ENCODE measurements at places on chromosomes 2 and 18.

GRCh38 chr2:32847734-32848133 is 99.0 kb upstream of the LTBP1 start:
- DNase-seq = no peak

GRCh38 chr2:68088940-68089339 is 26.1 kb upstream of the C1D start:
- no peak for DNase-seq

DNA sequence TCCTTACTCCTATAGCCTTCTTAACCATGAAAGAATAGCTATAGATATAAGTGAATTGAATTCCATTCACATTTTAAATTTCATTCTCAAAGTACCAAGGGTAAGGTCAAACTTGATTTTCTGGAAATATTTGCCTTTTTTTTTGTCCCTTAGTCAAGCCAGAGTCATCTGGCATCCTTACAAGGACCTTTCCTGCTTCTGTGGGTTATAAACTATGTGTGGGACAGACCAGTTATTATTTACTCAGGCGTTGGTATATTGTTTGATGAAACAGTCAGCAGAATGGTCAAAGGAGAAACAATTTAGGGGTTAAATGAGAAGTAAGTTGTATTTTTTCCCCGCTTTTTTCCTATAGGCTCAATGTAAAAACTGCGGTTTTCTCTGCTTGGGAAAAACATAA is 1103.2 kb upstream of the ZEB2 start:
- no peak for DNase-seq

DNA sequence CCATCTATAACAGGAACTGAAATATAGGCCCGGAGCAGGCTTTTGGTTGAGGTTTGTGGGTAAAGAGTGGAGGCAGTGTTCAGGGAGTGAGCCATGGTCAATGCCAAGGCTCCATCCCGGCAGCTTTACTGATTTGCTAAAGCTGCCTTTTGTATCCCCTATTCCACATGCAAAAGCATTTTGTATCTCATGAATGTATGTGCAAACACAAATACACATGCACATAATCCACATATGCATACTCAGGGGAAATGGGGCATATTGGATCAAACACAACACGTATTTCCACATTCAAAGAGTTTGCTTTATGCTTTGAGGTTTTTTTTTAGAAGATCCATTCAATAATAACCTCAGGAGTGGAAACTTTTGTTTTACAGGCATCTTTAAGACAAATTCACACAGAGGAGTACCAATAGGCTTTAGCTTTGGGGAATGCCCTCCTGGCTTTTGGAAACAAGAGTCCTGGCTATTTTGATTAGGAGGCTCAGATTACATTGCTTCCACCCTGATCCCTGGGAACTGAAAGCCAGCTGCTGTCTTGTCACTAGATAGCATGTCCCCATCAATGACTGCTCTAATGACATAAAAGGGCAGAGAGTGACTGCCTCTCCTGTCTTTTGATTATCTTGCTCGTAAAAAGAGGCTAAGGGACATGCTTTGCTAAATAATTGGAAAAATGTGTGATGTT is 263.2 kb downstream of the EN1 start:
- DNase-seq = no peak

DNA sequence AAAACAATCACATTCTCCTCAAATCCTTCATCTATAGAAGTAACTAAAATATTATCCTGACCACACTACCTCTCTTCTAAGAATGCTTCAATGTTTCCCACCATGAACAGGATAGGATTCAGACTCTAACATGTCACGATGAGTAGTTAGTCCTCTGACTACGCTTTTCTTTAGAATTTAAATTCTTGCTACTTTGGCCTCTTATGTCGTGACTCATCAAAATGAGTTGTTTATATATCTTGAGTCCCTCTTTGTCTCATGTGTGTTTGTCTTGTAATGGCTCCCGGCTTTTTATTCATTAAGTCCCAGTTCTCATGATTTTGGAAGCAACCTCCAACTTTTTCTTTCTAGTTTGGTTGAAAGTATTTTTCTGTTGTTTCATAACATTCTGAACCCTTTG is 1289.2 kb downstream of the DSC3 start:
- DNase-seq = no peak

DNA sequence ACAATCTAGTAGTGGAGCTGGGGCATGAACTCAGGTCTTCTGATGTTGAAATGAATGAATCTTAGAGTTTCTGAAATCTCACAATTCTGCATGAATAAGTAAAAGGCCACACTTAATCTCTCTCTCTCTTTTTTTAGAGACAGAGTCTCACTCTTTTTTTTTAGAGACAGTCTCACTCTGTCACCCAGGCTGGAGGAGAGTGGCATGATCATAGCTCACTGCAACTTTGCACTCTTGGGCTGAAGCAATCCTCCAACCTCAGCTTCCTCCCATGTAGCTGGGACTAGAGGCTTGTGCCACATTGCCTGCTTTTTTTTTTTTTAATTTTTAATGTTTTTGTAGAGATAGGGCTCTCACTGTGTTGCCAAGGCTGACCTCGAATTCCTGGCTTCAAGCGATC is 68.9 kb upstream of the THOC1 start:
- no peak for DNase-seq

DNA sequence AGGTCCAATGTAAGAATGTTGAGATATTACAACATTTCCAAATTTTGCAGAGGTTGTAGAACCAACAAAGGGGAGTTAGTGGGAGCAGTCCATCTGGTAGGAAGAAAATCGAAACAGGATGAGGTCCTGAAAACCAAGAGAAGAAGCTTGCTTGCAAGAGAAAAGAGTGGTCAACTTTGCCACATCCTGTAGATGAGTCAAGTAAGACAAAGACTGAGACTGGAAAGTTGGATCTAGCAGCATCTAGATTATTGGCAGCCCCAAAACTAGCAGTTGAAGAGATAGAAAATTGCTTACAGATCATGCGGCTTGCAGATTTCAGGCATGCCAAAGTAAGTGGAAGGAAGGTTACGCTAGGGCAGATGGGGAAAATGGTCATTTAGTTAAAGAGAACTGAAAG is 378.9 kb downstream of the GRB14 start:
- DNase-seq = no peak

DNA sequence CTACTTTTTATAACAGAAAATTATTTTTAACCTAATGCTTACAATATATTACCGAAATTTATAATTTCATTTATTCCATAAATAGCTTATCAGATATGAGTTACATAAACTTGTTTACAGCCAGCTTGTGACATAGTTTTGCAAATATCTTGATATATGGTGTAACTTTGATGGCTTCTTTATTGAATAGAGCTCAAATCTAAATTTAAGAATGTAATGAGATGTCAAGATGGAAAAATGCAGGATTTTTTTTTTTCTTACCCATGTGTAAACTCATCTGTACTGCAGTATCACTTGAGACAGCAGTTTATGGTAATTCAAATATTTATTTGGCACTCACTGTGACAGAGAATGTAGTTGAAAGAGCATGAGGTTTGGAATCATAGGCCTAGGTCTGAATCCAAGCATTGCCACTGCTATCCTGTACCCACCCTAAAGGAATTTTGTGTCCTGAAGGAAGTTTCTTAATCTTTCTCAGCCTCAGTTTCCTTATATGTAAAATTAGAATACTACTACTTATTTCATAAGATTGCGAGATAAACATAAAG is 3.8 kb downstream of the CREB1 start:
- no peak for DNase-seq

GRCh38 chr18:70331456-70332097 is 42.7 kb downstream of the SOCS6 start:
- no peak for DNase-seq

Data from activated CD4-positive, alpha-beta T cell treated with anti-CD3 and anti-CD28 coated beads, Interleukin-2, Interleukin-6, amounts not matched to agents 100 ng/mL and 50 ng/mL, durations not matched to agents 16 hours and 8 hours (primary cell).